Stimulated activated CD8-positive, alpha-beta memory T cell treated with anti-CD3 and anti-CD28 coated beads, Interleukin-2, amount 100 ng/mL, for 1 hour (primary cell): ENCODE measurements at places on chromosomes 12 and 14.
A peak's percentile ranks its signal among the peaks of the same experiment; 100 is the strongest.

- no peak for DNase-seq
Measured at GRCh38 chr12:49339464-49339861, 2.5 kb upstream of the C1QL4 start.

GRCh38 chr12:116708826-116709756, 28.8 kb downstream of the SPRING1 start:
- DNase-seq, result peak; percentile 17

- DNase-seq, result no peak
Measured at GRCh38 chr14:49550286-49551184, 35.6 kb downstream of the RPS29 start.

DNA sequence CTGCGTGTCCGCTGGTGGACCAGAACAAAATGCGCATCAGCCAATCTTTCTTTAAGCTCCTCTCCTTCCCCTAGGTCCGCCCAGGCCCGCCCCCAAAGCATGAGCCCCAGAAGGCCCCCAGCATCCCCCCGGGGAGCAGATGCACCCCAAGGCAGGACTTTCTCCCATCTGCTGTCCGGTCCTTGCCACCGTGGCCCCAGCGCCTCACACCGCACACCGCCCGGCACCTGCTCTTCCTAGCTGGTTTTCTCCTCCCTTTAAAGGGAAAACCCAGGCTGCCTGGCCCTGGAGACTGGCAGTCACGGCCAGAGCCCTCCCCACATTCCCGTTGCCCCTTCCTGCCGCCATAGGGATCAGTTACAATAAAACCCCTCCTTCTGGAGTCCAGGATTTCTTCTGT, 30.2 kb downstream of the RIMBP2 start:
- DNase-seq, result no peak

DNA sequence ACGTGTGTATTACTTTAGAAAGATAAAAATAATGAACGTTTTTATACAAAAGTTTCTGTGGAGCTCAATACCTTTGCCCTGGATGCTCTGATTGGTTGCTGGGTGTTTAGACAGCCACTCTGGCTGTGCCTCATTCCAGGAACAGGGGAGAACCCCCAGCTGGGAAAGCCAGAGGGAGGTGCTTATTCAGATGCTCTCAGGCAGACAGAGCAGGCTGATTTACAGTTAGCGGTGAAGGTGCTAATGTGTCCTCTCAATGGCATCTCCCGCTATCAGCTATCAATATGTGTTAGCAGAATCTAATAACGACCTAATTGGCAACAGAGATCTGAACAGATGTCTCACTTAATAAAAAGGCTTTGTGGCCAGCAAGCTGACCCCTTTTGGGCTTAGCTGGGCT, 402.3 kb downstream of the NUAK1 start:
- DNase-seq, result no peak

GRCh38 chr14:79564371-79564770, 646.9 kb downstream of the DIO2 start:
- no peak for DNase-seq

DNA sequence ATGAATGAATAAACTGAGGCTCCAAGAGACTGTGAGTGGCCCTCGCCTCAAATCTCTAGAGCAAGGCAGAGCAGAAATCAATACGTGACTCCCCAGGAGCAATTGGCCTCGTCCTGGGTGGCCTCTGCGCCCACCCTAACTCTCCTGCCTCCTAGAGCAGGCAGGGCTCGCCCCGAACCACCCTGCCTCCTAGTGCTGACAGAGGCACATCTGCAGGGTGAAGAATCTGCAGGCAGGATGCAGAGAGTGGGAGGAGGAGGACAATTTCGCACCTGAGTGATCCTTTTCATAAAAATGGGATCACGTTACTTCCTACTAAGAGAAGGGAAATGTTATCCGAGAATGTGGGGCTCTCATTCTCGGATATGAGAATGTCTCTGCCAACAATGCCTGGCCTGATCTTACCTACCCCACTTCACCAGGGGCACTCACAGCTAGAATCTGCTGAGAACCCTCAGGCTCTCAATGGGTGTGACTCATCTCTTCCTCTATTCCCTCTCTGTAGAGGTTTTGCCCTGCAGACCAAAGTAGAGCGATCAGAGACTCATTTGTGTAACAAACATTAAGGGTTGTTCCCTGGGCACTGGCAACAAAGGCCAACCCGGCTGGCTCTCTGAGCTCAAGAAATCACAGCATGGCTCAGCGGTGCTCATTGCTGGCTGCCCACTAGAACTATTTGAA, 61.7 kb upstream of the BCL2L14 start:
- no peak for DNase-seq

DNA sequence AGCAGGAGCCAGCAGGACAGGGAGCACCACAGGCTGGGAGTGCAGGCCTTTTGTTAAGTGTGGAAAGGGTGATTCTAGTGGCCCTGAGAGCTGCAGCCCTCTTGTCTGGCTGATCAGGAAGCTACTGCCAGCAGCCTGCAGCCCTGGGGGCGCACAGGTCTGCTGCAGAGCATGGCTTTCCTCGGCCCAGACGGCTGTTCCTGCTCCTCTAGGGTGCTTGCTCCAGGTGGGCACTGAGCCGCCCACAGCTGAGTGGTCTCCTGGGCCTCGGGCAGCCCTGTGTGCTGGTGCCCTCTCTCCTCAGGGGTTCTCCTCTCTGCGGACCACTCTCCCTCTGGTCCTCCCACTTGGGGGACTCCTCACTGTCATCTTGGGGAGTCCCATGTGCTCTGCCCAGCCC, 18.9 kb downstream of the CCDC88C start:
- no peak for DNase-seq

GRCh38 chr12:29425722-29426121, 44.8 kb upstream of the ERGIC2 start:
- DNase-seq, result no peak

DNA sequence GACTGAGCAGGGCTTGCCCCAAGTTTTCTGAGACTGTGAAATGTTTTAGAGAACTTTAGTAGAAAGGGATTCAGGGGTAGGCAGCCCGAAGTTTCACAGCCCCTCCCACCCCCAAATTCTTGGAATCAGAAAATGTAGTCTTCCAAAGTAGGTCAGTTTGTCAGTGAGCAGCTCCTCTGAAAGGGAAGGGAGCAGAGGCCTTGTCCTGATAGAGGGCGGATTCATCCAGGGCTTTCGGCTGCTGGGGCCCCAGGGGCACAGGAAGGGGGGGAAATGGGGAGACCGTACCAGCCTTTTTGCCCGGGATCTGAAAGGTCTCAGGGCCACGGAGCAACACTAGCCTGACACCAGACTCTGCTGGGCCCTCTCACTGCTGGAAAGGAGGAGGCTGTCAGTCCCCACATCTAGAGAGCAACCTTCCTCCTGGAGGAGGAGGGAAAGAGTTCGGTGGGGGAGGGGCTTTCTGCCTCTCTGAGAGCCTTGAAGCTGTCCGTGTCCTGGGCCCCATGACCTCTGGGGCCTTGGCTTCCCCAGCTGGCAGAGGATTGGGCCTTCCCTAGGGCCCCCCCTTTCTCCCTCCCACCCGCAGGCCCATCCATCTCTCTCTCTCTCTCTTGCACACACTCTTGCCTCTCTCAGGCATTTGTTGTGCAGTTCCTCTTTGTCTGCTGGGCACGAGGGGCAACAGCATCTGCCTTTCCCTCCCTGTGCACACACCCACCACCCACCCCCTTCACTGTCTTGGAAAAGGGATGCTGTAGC, at the start of gene IKZF4:
Gene IKZF4 (plus strand): TSS at position 621 of the 762 bp plus-strand sequence. CDS start 451 bp downstream, outside the sequence.
- no peak for DNase-seq

DNA sequence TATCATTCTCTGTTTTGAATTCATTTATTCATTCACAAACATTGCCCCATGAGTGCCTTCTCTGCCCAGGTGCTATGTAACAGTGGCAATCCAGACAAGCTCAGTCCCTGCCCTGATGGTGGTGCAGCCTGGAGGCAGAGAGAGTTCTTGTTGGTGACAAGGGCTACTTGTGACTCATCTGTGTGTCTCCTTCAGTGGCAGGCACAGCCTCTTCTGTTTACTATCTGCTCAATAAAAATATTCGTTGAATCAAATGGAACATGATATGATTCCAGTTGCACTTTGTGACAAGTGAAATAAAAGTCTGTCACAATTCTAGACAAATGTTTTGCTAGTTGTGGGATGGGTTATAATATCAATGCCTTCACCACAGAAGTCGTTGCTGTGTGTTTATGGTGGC, 20.6 kb upstream of the CPM start:
- DNase-seq, result no peak

DNA sequence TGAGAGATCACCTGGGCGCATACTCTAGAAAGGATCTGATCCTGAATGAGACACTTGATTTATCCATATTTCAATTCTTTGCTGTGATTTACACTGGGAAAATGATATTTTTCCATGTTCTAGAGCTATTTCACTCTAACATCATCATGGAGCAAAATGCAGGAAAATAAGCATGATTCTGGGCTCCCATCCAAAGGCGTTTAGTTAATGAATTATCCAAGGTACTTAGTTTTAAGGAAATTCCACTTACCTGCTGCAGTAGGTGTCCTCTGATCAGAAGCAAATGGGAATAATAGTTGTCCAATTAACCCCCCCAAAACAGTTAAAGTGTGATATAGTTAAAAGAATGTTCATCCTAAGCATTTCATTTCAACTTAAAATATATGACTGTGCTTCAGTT, 204.5 kb upstream of the PRKD1 start:
- DNase-seq, result no peak

- no peak for DNase-seq
Measured at GRCh38 chr14:81311778-81312177, 88.3 kb downstream of the STON2 start.

DNA sequence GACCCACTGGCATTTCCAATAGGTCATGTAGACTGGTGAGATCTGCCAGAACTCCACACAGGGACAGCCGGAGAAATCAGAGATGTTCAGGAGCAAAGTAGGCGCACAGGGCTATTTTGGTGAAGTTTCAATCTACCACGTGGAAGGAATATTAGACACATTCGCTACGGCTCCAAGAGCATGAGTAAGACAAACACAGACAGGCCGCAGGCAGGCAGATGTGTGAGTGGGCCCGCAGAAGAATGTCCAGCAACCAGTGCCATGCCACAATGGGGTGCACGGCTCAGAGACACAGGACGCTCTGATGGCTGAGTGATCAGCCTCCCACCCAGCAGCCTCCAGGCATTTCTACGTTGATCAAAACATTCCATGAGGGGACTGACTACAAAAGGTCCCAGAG, 10.4 kb downstream of the SLC15A4 start:
- no peak for DNase-seq

DNA sequence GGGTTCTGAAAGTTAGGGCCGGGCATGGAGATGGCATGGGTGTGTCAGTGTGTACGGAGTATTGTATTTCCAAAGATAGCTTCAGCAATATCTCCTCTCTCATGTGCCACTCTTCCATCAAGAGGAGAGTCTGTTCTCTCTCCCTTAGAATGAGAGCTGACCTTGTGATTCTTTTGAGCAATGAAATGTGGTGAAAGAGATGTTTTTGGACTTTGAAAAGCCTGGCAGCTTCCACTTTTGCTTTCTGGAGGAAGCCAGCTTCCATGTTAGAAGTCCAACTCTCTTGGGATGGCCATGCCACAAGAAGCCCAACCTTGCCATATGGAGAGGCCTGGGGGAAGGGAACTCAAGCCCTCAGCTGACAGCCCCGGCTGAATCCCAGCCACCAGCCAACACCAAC, 72.4 kb upstream of the GZMB start:
- DNase-seq, result no peak
